Tibial nerve (tissue), 4 donors: ENCODE measurements at places on chromosomes 1 and 21.

GRCh38 chr1:198435056-198435455 is 105.4 kb downstream of the ATP6V1G3 start:
- DNase-seq: no peak

GRCh38 chr1:172556461-172556860 is 23.5 kb downstream of the SUCO start:
- no peak for DNase-seq

GRCh38 chr1:153667439-153667838 is 3.4 kb downstream of the ILF2 start:
- DNase-seq: no peak

DNA sequence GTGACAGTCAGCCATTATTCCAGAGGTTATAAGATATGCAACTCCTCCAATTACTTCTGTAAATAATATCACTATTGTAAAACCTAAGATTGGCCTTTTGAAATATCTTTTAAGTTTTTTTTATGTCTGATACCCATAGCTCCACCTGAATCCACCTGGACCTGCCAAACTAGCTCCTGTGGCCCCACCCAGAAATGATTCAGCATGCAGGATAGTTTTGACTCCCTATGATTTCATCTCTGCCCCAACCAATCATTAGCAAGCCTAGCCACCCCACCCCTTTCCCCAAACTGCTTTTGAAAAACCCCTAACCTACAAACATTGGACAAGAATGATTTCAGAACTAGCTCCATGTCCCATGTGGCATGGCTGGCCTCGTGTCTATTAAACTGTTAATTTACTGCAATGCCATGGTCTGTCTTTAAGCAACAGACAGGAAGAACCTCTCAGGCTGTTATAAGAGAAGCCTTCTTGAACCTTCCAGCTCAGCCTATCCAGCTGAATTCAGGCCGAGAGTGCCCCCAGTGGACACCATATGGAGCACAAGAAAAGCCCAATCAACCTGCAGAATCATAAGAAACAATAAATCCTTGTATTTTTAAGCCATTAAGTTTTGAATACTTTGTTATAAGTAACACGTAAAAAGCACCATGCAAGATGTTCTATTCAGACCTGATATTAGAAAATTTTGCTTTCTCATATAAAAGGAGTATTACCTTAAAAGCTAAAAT is 263.0 kb upstream of the ZRANB2 start:
- no peak for DNase-seq

DNA sequence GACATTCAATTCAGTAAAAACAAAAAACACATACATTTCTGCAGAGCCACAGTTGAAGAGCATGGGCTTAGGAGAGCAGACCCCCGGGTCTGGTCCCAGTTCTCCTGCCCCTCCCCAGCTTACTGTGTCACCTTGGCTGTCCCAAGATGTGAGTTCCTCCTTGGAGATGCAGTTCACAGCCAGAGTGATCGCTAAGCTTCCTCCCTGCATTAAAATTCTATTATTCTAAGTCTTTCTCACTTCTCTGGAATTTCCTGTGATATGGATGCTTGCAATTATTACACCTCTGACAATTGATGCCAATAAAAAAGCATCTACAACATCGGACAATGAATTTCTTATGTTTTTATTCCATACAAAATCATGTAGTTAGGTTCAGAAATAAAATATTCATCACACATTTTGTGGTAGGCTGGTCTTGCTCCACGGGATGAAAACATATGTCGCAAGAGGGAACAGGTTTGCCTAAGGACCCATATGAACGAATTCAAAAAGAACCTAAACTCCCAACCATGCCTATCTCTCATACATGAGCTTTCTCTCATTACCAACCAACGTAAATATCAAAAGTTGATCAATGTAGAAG is 328.5 kb upstream of the RUNX1 start:
- DNase-seq: no peak

DNA sequence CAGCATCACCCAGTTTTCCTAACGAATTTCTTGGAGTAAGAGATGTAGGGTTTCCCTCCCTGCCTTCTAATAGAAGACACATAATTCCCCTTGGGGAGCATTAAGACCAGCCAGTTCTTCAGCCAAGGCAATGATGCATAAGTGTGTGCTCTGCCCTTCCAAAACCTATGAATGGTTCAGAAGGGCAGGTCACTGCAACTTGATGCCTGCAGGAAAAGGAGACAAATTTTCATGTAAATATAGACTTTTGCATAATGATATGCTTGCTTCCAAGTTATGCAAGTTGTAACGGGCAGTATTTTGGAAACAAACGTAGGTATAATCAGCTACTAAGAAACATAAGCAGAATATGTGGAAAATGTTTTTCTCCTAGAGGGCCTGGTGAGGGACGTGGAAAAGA is 31.6 kb downstream of the PTGS2 start:
- no peak for DNase-seq
